Central memory CD4-positive, alpha-beta T cell (primary cell): ENCODE measurements at places on chromosomes 6 and 20.
A peak's percentile ranks its signal among the peaks of the same experiment; 100 is the strongest.

DNA sequence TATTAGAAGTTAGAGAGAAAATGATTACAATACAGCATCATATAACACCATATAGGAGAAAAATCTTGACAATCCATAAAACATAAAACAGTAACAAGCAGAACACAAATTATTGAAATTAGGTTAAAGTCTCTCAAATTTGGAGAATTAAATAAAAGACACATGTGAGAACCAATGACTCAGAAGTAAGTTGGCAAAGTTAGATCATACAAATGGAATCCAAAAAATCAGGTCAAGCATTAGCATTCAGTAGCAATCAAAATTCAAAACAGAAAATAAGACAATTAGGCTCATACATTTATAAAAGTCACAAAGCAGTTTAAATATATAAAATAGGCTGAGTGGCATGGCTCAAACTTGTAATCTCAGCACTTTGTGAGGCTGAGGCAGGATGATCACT, 775.6 kb downstream of the PHF3 start:
- no peak for DNase-seq

GRCh38 chr6:111485342-111485741, 2.3 kb upstream of the REV3L start:
- DNase-seq, result no peak

DNA sequence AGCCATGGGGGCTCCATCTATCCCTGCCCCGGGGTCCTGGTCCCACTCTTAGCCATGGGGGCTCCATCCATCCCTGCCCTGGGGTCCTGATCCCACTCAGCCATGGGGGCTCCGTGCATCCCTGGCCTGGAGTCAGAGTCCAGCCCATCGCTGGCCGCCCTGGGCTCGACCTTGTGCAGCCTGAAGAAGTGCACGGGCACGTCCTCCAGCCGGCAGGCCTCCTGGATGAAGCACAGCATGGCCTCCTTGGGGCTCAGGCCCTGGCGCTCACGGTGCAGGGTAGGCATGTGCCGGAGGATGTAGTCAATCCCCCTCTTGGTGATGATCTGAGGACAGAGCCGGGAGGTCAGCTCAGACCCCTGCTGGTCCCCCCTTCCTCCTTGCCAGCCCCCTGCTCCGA, 15.6 kb downstream of the FRMD1 start:
- no peak for DNase-seq

DNA sequence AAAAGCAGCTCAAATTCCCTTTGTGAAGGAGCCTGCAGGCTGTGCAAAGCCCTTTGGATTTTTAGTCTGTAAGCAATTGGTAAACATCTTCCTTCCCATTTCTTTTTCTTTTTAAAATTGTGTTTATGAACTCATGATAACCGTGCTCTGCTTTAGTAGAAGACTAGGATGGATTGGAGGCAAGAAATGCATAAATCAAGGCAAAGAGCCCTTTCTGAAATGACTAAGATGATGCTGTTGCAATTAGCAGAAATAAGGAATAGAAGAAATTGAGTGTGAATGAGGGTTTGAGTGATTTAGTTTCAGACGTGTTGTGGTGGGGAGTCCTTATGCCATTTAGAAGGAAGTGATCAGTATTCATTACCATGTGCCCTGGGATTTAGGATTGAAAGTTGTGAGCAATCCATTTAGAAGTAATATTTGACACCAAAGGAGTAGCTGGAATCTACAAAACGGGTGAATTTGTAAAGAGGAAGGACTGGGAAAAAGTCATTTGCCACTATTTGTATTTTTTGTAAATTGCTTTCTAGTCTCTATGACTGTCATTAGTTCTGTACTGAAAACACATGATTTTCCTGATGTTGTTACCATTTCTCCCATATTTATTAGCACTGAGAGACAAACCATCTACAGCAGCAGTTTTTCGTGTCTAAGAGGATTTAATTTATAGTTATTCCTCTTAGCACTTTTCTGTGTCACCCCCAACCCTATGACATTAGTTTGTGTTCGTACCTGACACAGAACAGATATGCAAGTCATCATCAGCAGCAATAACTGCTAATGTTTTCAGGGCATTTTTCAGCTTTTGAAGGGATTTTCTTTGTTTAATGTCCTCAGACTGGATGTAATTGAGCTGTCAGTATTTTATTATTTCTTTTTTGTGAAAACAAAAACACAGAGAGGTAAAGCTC, 265.0 kb downstream of the UTRN start:
- no peak for DNase-seq

DNA sequence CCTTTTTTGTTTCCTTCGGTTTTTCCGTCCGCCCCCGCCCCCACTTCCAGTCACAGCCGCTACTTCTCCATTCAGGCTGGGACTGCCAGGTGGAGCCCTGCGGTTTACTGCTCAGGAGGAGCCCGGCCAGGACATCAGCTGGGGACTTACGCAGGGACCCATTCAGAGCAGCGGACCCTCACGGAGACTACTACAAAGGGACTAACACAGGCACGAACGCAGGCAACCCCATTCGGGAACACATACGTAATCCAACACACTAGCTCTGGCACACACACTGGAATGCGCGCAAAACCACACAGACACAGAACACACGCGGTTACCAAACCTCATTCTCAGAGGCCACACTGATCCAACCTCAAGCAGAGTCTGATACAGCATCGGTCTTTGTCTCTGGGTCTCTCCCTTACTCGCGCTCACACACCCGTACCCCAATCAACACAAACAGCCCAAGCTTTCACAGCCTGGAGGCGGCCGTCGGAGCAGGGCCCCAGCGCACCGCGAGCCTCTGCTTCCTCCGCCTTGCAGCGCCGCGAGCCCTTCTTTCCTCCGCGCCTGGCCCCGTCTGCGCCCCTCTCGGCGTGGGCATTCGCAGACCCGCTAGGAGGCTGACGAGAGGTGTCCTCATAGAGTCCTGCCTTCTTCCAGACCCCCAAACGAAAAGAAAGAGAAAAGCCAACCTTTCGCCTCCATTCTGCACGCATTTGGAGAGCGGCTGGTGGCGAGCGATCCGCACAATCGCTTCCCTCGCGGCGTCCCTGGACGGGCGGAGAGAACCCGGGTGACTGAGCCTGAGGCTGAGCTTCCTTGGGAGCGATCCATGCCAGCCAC, 1.1 kb upstream of the SLC32A1 start:
- DNase-seq, result no peak

- no peak for DNase-seq
These were observed 21.9 kb upstream of the GCLC start for GRCh38 chr6:53566755-53567154.

GRCh38 chr6:112253498-112253840, 898 bp downstream of the LAMA4 start:
- no peak for DNase-seq

DNA sequence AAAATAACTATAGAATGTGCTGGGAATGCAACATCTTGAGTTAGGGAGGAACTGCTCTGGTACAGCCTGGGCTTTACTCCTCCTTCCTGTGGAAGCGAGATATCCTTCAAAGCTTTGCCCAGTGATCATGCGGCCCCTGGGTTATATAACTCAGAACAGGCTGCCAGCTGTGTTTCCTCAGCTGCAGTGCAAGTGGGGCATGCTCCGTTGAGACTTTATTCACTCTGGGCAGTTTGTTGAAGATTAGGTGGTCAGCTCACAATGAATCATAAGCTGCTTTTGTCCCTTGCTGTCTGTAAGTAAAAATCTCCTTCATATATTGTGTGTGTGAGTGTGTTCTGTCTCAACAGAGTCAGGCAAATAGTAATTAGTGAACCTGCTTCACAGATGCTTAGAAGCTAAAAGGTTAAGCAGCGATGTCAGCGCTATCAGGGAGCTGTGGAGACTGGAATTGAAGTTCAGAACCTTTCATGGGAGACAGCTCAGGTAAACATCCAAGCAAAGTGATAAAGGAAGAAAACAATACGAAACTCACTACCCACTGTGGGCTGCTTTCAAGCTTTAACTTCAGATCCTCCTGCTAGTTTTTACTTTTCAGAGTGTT, 688.4 kb downstream of the HTR1B start:
- DNase-seq, result no peak

GRCh38 chr6:19715167-19715551, 122.0 kb upstream of the ID4 start:
- DNase-seq, result no peak

GRCh38 chr6:169803271-169803811, 51.9 kb downstream of the ERMARD start:
- DNase-seq, result no peak

- no peak for DNase-seq
These were observed 78.5 kb downstream of the CBFA2T2 start for GRCh38 chr20:33568378-33568777.

DNA sequence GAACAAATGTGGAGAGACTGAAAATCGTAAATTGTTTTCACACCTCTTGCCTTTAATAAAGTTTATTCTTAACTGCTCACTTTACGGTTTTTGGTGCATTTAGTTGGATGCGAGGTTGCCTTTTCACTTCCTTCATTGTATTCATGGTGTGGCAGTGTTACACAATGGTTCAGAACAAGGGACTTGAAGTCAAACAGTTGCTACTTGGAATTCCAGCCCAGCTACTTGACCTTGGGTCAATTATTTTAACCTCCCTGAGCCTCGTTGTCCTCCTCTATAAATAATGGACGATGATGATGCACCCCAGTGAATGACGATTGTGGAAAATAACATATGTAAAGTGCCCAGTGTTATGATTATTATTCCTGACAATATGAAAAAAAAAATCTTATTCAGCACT, 72.3 kb downstream of the CARMIL1 start:
- no peak for DNase-seq

GRCh38 chr6:71527886-71528285, 239.3 kb downstream of the OGFRL1 start:
- no peak for DNase-seq

GRCh38 chr20:13305284-13305683, 84.2 kb downstream of the ISM1 start:
- no peak for DNase-seq

DNA sequence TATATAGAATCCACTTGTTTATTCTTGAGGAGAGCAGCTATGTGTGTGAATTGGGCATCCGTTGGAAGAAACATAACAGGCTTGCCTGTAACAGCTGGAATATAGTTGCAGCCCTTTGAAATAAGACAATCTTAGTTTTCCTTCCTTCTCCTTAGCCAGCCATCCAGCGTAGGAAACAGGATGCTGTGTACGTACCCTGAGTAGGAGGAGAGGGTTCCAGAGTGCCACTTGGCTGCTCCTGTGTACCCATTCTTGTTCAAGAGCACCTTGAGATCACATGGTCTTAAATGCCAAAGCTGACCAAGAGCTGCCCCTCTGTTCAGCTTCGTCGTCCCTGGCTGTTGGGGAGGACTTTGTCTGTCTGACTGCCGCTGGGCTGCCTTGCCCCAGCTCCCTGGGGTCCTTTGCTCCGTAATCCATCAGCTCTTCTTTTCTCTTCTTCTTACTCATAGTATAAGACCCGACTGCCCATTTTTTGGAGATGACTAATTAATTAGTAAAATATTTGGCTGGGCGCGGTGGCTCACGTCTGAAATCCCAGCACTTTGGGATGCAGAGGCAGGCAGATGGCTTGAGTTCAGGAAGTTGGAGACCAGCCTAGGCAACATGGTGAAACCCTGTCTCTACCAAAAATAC, 49.0 kb downstream of the RREB1 start:
- DNase-seq, result no peak

GRCh38 chr20:38275815-38276550, 15.4 kb upstream of the KIAA1755 start:
- DNase-seq, result no peak

- no peak for DNase-seq
These were observed 14.5 kb downstream of the VSTM2L start for GRCh38 chr20:37917461-37917860.

GRCh38 chr6:156437121-156437879, 339.9 kb upstream of the ARID1B start:
- no peak for DNase-seq

GRCh38 chr6:28943557-28944411, 20.0 kb upstream of the TRIM27 start:
- peak; percentile 16 for DNase-seq

GRCh38 chr20:35625584-35626385, 10.2 kb downstream of the SPAG4 start:
- no peak for DNase-seq

- DNase-seq, result no peak
These were observed 20.3 kb upstream of the GTF3C6 start for GRCh38 chr6:110938171-110938570.

DNA sequence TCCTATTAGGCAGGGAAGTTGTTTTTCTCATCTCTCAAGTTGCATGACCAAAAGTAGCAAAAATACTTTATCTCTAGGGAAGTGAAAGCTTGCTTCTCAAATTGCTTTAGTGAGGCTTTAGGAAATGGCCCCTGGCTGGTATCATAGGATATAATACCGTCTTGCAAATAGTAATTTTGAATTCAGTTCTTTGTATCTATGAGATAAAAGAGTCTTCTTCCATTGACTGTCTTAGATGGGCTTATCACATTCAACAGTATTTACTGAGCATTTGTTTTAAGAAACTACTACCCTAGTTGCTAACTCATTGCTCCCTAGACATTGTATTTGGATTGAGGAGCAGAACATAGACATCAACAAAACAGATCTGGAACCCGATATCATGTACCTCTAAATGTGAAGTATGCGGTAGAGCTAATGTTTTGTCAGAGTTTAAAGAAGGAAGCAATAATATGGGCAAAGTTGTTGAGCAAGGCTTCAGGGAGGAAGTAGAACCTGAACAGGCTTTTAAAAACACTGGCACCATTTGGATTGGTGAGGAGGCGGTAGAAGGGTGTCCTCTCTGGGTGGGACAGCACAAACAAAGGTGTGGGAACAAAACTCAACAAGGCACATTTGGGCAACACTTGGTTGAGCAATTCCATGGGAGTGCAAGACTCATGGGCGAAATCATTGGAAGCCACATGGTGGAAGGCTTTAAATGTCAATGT, 101.5 kb downstream of the SGK1 start:
- no peak for DNase-seq

DNA sequence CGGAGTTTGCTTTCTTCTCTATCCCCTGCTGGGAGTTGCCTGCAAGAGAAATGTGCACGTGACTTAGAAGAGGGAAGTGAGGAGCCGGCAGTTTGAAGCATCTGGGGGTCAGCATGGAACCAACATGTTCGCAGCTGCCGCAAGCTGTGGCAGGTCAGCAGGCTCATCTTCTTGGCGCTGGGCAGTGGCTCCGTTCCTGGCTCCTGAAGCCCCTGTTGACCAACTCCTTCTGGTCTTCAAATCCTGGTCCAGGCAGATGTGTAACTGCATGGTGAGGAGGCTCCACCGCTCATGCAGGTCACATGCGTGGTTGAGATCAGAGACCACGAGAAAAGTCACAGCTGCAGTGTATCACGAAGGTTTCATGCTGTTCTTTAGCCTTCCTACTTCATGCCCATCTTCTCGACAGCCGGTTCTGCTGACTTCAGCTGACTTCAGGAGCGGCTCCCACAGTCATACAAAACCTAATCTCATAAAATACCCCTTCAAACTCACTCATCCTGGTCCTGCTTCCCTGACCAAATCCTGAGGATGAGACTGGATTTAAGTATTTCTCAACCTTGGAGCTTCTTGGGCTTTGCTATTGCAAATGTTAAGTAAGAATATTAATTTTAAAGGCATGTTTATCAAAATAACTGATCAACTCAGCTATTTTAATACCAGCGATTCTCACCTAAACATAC, 44.9 kb upstream of the BCAS1 start:
- no peak for DNase-seq

GRCh38 chr6:44133981-44134711, 6.8 kb downstream of the TMEM63B start:
- no peak for DNase-seq

GRCh38 chr6:123965894-123966293, 162.2 kb downstream of the NKAIN2 start:
- no peak for DNase-seq

GRCh38 chr6:11532097-11532496, 5.5 kb upstream of the TMEM170B start:
- no peak for DNase-seq

GRCh38 chr6:167919349-167919748, 78.1 kb upstream of the KIF25 start:
- no peak for DNase-seq

GRCh38 chr6:166938704-166939103, 17.6 kb downstream of the RNASET2 start:
- DNase-seq, result no peak
